ENCODE measurements at places on chromosomes 3 and 15.

DNA sequence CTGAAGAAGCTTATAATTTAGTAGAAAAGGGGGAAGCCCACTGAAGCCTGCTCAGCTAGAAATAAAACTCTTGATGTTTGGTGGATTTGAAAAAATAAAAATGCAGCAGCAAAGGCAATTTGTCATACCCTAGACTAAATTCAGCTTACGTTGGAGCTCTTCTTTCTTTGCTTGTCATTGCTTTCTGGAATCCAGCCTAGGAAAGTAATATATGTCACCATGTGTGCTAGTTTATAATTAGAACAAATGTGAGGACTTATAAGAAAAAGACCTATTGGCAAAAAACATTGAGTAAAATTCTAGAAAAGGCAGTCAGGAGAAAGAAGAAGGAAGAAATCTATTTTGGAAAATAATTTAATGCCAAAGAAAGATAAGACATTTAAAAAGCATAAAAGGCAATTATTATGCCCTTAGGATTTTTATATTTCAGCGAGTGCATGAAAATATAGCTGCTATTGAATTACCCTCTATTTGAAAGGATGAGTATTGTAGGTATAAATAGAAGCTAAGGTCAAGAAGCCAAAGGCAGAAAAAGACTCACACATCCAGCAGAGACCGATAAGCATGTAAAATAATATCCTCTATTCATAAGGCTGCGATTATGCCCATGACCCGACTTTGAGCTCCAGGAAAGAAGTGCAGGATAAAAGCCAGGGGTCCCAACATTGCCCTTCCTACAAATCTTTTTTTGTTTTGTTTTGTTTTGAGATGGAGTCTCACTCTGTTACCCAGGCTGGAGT lies 10.6 kb upstream of the BTBD1 start:
- no peaks in the 10 kb centered on the region for H3K27me3 ChIP-seq
- no peak overlapping the region for H3K4me3 ChIP-seq
- DNase-seq = no peak
- no peak overlapping the region for H3K27ac ChIP-seq

DNA sequence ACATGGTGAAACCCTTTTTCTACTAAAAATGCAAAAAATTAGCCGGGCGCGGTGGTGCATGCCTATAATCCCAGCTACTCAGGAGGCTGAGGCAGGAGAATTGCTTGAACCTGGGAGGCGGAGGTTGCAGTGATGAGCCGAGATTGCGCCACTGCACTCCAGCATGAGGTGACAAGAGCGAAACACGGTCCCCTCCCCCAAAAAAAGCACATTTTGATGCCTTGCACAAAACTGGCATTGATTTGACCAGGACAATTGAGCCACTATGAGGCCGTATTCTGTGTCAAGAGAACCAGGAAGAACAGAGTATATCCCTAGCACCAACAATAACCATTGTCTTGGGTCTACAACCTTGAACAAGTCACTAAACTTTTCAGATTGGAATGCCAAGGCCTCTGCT lies 50.6 kb downstream of the SH3BP5 start:
- no peak for DNase-seq
- H3K4me1 ChIP-seq = no peaks in the 10 kb centered on the region
- H3K36me3 ChIP-seq = no peaks in the 10 kb centered on the region
- no peak overlapping the region for H3K4me3 ChIP-seq

DNA sequence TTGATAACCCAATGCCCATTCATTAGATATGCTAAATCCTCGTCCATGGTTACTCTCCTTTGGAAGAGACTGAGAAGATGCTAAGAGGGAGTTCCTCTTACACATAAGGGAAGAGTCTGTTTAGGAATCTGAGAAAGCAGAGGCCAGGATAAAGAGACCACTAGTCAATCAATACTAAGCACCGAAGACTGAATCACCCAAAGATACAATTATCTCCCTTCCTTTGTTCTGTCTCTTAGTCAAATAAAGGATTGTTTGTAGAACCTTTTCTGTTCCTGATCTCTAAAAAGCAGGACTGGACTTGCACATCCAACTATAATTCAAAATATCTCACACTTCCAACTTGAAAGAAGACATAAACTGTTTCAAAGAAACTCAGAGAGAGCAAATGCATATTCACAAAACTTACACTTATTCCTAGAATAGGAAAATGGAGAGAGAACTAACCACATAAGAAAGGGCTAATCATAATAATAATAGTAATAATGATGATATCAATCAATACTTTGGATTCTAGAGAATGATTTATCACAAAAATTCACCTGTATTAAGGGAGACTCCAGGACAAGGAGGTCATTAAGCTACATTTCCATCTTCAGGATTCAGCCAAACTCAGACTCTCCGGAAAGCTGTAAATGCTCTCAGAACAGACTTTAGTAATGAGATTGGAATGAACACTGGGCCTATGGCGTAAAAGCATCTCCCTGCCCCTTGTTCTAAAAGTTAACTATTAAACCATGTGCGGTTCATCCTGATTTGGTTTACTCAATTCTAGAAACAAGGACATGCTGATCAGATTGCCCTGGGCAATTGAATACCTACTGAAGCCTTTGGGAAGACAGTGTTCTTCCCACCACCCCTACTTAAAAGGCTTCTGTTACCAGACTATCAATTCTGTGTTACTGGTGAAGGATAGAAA lies 401.5 kb downstream of the ZBTB20 start:
- H3K27me3 ChIP-seq = no peaks in the 10 kb centered on the region
- no peak overlapping the region for H3K27ac ChIP-seq
- DNase-seq = no peak
- peaks cover 8% of the 10 kb centered on the region for H3K4me1 ChIP-seq

DNA sequence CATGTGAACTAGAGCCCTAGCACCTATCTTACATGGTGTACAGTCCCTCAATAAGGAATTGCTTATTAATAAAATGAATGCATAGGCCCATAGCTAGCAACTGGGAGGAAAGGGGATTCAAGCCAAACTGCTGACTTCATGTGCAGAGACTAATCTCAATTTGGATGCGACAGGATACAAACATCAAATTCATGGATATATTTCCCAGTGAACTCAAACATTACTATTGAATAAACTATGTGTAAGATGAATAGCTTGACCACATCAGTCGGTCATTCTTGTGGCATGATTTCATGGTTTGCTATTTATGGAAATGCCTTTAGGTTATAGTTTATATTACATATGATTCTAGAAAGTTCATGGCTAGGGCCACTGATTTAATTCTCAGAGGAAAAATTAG lies 268.6 kb upstream of the SLITRK3 start:
- H3K27me3 ChIP-seq = no peaks in the 10 kb centered on the region
- no peak for DNase-seq
- no peaks in the 10 kb centered on the region for H3K4me1 ChIP-seq
- H3K36me3 ChIP-seq = no peaks in the 10 kb centered on the region
- no peak overlapping the region for H3K27ac ChIP-seq
- no peak overlapping the region for H3K4me3 ChIP-seq

DNA sequence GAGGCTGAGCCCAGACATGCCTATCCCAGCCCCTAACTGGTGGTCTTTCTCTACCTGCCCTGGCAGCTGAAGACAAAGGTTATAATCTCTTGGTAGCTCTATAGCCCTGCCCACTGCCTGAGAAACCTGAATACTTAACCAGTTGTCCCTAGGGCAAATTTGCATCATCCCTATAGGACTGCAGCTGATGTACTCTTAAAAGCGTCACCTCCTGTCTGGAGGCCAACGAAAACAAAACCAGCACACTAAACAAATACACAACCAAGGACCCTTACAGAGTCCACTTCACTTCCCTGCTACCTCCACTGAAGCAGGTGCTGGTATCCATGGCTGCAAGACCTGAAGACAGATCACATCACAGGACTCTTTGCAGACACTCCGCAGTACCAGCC lies 98.0 kb downstream of the KCNAB1 start:
- no peak overlapping the region for H3K27ac ChIP-seq
- peaks cover 6% of the 10 kb centered on the region for H3K4me1 ChIP-seq
- no peak overlapping the region for H3K4me3 ChIP-seq
- H3K27me3 ChIP-seq = no peaks in the 10 kb centered on the region
- no peaks in the 10 kb centered on the region for H3K36me3 ChIP-seq

DNA sequence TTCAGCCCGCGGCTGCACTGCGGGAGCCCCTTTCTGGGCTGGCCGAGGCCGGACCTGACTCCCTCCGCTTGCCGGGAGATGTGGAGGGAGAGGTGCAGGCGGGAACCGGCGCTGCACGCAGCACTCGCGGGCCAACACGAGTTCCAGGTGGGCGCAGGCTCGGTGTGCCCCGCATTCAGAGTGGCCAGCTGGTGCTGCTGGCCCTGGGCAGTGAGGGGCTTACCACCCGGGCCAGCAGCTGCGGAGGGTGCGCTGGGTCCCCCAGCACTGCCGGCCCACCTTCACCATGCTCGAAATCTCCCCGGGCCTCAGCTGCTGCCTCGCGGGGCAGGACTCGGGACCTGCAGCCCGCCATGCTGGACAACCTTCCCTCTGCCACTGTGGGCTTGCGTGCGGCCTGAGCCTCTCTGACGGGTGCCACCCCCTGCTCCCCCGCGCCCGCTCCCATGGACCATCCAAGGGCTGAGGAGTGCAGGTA lies 733.5 kb upstream of the CCDC54 start:
- no peaks in the 10 kb centered on the region for H3K4me1 ChIP-seq
- no peaks in the 10 kb centered on the region for H3K27me3 ChIP-seq
- no peak for DNase-seq
- no peak overlapping the region for H3K4me3 ChIP-seq
- H3K36me3 ChIP-seq = no peaks in the 10 kb centered on the region

DNA sequence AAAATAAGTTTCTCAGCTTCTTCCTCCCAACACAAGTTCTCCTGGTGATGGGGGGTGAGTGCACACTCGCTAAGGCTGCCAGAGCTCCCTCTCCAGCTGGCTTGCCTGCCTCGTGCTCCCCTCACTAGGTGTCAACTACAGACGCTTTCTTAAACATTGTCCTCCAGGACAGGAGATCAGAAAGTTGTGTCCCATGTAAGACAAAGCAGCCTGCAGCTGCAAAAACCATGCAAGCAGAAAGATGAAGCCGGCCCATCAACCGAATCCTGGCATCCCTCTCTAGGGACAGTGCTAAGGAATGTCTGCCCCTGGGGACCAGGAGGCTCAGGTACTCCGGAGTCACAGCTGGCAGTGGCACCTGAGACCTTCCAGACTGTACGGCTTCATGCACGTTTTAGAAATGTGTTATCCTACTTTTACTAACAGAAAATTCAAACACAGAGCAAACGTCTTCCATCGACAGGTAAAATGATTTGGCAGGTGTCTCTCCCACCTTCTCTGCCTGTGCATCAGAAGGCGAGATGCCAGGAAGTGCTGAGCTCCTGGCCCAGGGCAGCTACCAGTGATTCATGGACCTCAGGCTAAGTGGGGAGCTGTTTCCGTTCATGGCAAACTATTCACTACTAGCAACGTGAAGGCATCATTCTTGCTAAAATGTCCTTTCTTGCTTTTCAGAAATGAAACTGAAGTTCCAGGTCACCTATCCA lies 246.1 kb downstream of the ADAMTS17 start:
- no peak overlapping the region for H3K4me3 ChIP-seq
- no peak overlapping the region for H3K27ac ChIP-seq
- no peaks in the 10 kb centered on the region for H3K4me1 ChIP-seq
- no peak for DNase-seq
- H3K36me3 ChIP-seq = no peaks in the 10 kb centered on the region

- DNase-seq = no peak
- H3K4me1 ChIP-seq = no peaks in the 10 kb centered on the region
- no peaks in the 10 kb centered on the region for H3K36me3 ChIP-seq
- H3K4me3 ChIP-seq = no peak overlapping the region
- H3K27ac ChIP-seq = no peak overlapping the region
Observed at GRCh38 chr3:45330510-45331295, 57.7 kb upstream of the LARS2 start.

GRCh38 chr3:138314751-138315150 lies 14.9 kb downstream of the NME9 start:
- H3K4me1 ChIP-seq = no peaks in the 10 kb centered on the region
- no peaks in the 10 kb centered on the region for H3K36me3 ChIP-seq
- no peak for DNase-seq
- no peak overlapping the region for H3K4me3 ChIP-seq

DNA sequence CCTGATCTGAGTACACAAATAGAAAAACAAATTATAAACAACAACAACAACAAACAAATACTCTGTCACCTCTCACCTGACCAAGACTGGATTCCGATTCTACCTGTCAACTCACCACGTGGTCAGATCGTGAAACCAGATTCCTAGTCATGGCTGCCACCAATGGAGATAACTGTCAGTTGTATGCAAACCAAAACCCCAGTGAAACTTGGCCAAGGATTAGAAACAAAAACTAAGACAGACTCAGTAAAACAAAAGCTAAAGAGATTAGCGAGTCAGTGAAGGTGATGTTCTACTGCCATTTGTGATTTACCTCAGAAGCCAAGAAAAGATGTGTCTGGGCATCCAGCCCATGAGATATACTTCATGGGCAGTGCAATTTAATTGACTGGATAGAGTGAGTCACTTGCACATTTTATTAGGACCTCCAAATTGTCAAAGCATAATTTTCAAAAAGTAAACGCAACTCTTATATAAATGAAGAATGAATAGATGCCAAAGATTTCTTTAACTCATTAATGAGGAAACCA lies 31.1 kb downstream of the PHLDB2 start:
- no peaks in the 10 kb centered on the region for H3K36me3 ChIP-seq
- H3K4me3 ChIP-seq = no peak overlapping the region
- no peaks in the 10 kb centered on the region for H3K4me1 ChIP-seq
- H3K27ac ChIP-seq = no peak overlapping the region

GRCh38 chr15:71515375-71516186 lies 294.8 kb upstream of the NR2E3 start:
- no peak overlapping the region for H3K27ac ChIP-seq
- no peak overlapping the region for H3K4me3 ChIP-seq
- no peaks in the 10 kb centered on the region for H3K27me3 ChIP-seq
- no peaks in the 10 kb centered on the region for H3K36me3 ChIP-seq
- DNase-seq = no peak
- H3K4me1 ChIP-seq = peaks cover 2% of the 10 kb centered on the region

GRCh38 chr3:66431494-66431893 lies 69.3 kb downstream of the LRIG1 start:
- H3K27me3 ChIP-seq = no peaks in the 10 kb centered on the region
- DNase-seq = no peak
- peaks cover 4% of the 10 kb centered on the region for H3K4me1 ChIP-seq
- H3K4me3 ChIP-seq = no peak overlapping the region
- no peaks in the 10 kb centered on the region for H3K36me3 ChIP-seq
- H3K27ac ChIP-seq = no peak overlapping the region

- no peaks in the 10 kb centered on the region for H3K36me3 ChIP-seq
- no peak for DNase-seq
- H3K27me3 ChIP-seq = no peaks in the 10 kb centered on the region
- no peaks in the 10 kb centered on the region for H3K4me1 ChIP-seq
- no peak overlapping the region for H3K27ac ChIP-seq
- H3K4me3 ChIP-seq = no peak overlapping the region
Observed at GRCh38 chr3:191300422-191300821, 28.8 kb upstream of the CCDC50 start.

DNA sequence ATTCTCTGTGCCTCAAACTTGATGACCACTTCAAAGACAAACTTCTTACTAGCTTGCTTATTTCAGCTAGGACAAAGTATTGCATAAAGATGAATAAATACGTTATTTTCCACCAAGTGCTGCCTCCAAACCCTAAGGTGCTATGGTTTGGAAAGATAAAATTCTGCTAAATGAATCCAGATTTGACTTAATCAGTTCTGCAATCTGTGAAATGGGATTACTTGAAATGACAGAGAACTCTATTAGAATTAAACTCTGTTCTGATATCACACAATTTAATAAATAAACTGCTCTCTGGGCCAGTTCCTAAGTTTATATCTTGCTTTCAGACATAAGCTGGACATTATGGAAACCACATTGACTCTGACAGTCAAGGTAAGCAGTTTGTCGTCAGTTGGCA lies 338.8 kb upstream of the SEMA6D start:
- no peak for DNase-seq
- H3K27ac ChIP-seq = no peak overlapping the region
- H3K4me3 ChIP-seq = no peak overlapping the region
- no peaks in the 10 kb centered on the region for H3K27me3 ChIP-seq
- no peaks in the 10 kb centered on the region for H3K4me1 ChIP-seq

GRCh38 chr3:66304293-66304692 lies 83.5 kb downstream of the SLC25A26 start:
- H3K27me3 ChIP-seq = no peaks in the 10 kb centered on the region
- H3K36me3 ChIP-seq = no peaks in the 10 kb centered on the region
- H3K4me3 ChIP-seq = no peak overlapping the region
